ENCODE measurements at places on chromosomes 2 and 18. TPM values are rescaled to one million over a fixed set of nuclear protein-coding genes. Genes with fewer than 3 reads are reported as not detected.

GAREM2 gene
- total RNA-seq = 0.23 TPM

DNA sequence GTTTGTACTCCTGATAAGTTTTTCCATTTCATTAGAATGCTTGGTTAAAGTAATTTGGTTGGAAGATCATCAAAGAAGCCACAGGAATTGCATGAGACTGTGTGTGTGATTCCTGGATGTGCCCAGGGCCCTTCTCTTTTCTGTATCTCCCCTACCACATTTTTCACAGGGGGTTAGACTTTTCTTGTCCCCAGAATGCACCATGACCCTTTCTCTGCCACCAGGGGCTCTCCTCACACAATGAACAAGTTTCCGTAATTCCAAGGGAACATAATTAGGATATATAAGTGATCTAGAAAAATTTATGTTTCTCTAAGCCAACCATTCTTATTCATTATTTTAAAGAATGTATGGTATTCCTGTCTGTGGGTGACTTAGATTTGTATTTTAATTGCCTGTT is 291.8 kb downstream of the NEDD4L start:
- peaks cover 5% of the 10 kb centered on the region for H3K4me1 ChIP-seq
- H3K27me3 ChIP-seq = no peaks in the 10 kb centered on the region
- H3K36me3 ChIP-seq = peaks cover 81% of the 10 kb centered on the region
- H3K4me3 ChIP-seq = no peak overlapping the region

GRCh38 chr2:23241121-23241520 is 143.9 kb upstream of the KLHL29 start:
- H3K4me3 ChIP-seq = no peak overlapping the region
- no peaks in the 10 kb centered on the region for H3K36me3 ChIP-seq
- no peak for DNase-seq
- peaks cover 28% of the 10 kb centered on the region for H3K27me3 ChIP-seq
- no peak overlapping the region for H3K27ac ChIP-seq
- no peaks in the 10 kb centered on the region for H3K4me1 ChIP-seq

MLPH gene
- total RNA-seq = 27.1 TPM

GRCh38 chr2:45089554-45090261 is 80.5 kb upstream of the SIX2 start:
- H3K27ac ChIP-seq = no peak overlapping the region
- peaks cover 19% of the 10 kb centered on the region for H3K27me3 ChIP-seq
- DNase-seq = no peak
- H3K4me3 ChIP-seq = no peak overlapping the region

FAM237A gene
- not detected for total RNA-seq

- no peaks in the 10 kb centered on the region for H3K4me1 ChIP-seq
- H3K36me3 ChIP-seq = no peaks in the 10 kb centered on the region
- no peak for DNase-seq
- no peaks in the 10 kb centered on the region for H3K27me3 ChIP-seq
- no peak overlapping the region for H3K27ac ChIP-seq
- H3K4me3 ChIP-seq = no peak overlapping the region
These were observed 28.5 kb upstream of the ACKR3 start for GRCh38 chr2:236541008-236541562.

DNA sequence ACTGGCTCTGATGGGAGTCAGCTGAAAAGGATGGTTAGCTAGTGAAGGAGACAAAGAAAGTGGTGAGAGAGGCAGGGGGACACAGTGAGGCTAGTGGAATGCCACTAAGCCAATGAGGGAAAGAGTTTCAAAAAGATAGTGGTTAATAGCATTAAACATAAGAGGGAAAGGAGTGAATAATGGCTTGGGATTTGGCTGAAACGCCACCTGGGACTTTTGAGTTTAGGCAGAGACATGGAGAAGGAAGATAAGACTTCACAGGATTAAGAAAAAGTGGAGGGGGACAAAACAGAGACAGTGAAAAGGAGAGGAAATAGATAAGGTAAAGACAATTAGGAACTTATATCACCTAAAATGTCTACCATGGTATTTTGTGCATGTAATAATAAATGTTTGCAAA is 6.9 kb downstream of the CD28 start:
- H3K27ac ChIP-seq = no peak overlapping the region
- no peak for DNase-seq
- H3K36me3 ChIP-seq = no peaks in the 10 kb centered on the region
- H3K4me1 ChIP-seq = no peaks in the 10 kb centered on the region
- no peak overlapping the region for H3K4me3 ChIP-seq
- H3K27me3 ChIP-seq = no peaks in the 10 kb centered on the region

- H3K4me1 ChIP-seq = no peaks in the 10 kb centered on the region
- DNase-seq = no peak
- H3K4me3 ChIP-seq = no peak overlapping the region
- no peaks in the 10 kb centered on the region for H3K27me3 ChIP-seq
- no peaks in the 10 kb centered on the region for H3K36me3 ChIP-seq
- H3K27ac ChIP-seq = no peak overlapping the region
These were observed 156.4 kb downstream of the RDH14 start for GRCh38 chr2:18403921-18404522.

CABYR gene
- total RNA-seq = 3.0 TPM

GRCh38 chr18:55396979-55397378 is 191.0 kb downstream of the TCF4 start:
- H3K36me3 ChIP-seq = no peaks in the 10 kb centered on the region
- no peaks in the 10 kb centered on the region for H3K4me1 ChIP-seq
- H3K27me3 ChIP-seq = no peaks in the 10 kb centered on the region
- no peak overlapping the region for H3K4me3 ChIP-seq
- DNase-seq = no peak
